Cardiac muscle cell (in vitro differentiated cells and primary cell): ENCODE measurements at places on chromosomes 7 and 10. TPM values are rescaled to one million over a fixed set of nuclear protein-coding genes. Genes with fewer than 3 reads are reported as not detected.

DNA sequence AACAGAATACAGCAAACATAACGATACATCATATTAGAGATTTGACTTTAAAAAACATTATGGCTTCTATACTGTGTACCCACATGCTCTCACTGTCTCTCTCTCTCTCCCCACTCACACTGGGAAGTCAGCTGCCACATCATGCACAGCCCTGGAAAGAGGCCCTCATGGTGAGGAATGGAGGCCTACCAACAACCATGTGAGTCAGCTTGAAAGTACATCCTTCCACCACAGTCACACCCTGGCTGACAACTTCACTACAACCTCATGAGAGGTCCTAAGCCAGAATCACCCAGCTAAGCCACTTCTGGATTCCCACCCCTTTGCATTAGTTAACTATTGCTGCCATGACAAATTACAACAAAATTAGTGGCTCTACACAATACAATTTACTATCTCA, 23.3 kb upstream of the GPR22 start:
- no peak for DNase-seq
- no peaks in the 10 kb centered on the region for H3K4me1 ChIP-seq
- no peaks in the 10 kb centered on the region for H3K36me3 ChIP-seq
- H3K27me3 ChIP-seq, result no peaks in the 10 kb centered on the region
- H3K4me3 ChIP-seq, result no peak overlapping the region
- no peak overlapping the region for H3K27ac ChIP-seq

The GATAD1 gene
- 29.3 and 50.8 TPM in 2 replicates for total RNA-seq

The CACNB2 gene
- 134 and 172 TPM in 2 replicates for total RNA-seq

The CALCR gene
- total RNA-seq, result not detected in 2 replicates

The ANKRD1 gene
- 32.7 and 39.1 TPM in 2 replicates for total RNA-seq

- no peaks in the 10 kb centered on the region for H3K27me3 ChIP-seq
- no peak overlapping the region for H3K27ac ChIP-seq
- no peak for DNase-seq
- H3K4me3 ChIP-seq, result no peak overlapping the region
Observed at GRCh38 chr10:129305046-129305445, 162.0 kb upstream of the MGMT start.

The GNGT1 gene
- total RNA-seq, result not detected in 2 replicates
